Fibroblast of skin of right quadriceps (primary cell): ENCODE measurements at places on chromosomes 6 and 20.

DNA sequence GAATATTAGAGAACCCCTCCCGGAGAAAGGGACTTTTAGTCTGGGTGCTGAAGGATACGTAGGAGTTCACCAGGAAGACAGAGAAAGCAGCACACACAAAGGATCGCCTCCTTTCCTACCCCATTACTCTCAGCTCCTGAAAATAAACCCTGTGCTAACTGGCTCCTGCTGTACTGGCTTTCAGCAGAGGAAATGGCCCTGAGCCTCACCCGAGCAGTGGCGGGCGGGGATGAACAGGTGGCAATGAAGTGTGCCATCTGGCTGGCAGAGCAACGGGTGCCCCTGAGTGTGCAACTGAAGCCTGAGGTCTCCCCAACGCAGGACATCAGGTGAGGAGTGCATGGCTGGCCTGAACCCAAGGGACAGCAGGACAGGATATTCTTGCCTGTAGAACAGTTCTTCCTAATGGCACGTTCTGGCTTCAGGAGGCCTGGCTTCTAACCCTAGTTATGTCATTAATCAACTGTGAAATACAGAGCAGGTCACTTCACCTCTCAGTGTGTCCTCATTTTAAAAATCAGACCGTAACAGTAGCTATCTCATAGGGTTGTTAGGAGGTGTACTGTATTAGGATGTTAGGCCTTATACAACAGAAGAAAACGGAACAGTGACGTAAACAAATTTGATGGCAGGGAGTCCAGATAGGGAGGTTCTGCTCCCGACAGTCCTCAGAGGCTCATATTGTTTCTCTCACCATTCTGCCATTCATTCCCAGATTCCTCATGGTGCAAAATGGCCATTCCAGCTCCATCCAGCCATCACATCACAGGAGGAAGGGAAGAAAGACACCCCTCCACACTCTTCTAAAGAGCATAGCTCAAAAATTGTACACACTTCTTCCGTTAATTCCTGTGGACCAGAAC, 1.8 kb downstream of the RBCK1 start:
- DNase-seq, result no peak

DNA sequence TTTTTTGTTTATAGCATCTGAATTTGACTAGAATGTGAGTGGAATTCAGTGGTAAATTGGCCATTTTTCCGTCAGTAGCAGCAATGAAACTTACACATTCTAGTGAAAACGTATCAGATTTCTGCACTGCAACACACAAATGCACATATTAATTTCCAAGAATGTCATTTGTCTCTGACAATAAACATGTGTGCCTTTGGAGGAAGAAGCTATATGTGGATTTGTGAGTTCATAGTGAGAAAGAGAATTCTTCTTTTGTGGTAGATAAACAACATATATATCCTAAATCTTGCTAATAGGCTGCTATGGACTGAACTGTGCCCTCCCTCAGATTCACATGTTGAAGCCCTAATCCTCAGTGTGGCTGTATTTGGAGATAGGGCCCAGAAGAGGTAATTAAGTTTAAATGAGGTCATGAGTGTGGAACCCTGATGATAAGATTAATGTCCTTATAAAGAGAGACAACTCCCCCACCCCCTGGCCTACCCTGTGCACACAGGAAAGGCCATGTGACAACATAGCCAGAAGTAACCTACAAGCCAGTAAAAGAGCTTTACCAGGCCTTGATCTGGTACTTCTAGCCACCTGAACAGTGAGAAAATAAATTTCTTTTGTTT, 200.2 kb upstream of the EYA4 start:
- no peak for DNase-seq

DNA sequence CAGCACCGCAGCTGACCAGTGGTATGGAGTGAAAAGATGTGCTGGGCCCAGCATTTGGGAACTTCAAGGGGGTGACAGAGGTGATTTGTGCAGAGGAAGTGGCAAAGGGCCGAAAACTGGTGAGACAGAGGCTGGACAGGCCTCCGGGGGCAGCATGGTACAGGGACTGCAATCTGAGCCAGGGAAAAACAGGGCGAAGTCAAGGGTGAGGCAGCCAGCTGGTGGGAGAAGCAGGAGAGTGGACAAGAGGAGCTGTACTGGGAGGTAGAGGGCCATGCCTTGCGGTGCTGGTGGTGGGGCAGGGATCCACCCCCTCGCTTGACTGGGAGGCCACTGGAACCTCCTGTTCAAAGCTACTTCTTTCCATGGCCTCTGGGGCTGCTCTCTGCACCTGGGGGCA, 7.3 kb upstream of the GFRA4 start:
- no peak for DNase-seq

DNA sequence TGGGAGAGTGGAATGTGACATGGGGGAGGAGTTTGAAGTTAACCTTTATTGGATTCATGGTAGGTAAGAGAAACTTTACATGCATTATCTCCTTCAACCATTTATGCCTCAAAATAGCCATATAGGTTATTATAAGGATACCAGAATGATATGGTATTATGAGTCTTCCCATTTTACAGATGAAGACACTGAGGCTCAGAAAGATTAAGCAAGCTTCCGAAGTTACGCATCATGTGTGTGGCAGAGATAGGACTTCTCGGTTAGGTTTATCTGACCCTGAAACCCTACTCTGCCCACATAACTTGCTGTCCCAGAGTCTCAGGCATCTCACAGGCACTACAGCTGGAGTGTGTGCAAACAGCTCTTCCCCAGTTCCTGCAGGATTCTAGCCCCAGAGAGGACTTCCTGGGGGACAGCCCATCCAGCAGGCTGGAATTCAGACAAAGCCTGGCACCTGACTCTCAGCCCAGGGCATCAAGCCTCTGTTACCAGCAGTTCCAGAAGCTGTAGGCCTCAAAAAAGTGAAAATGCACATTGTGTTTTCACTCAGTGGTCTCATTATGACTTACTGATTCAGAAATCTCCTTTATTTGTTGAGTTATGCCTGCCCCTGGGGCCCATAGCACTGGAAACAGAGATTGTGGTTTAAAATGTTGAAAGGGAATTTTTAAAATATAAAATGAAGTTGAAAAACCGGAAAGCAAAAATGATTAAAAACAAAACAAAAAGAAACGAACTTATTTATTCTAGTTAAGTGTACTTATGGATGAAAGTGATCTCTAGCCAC, 512.8 kb upstream of the CHD6 start:
- DNase-seq, result no peak

GRCh38 chr20:25308083-25308491, 60.2 kb downstream of the PYGB start:
- DNase-seq, result no peak

GRCh38 chr6:144077871-144078270, 17.5 kb downstream of the SF3B5 start:
- DNase-seq, result no peak

- no peak for DNase-seq
Observed at GRCh38 chr20:47215653-47216397, 140.7 kb downstream of the ZMYND8 start.

DNA sequence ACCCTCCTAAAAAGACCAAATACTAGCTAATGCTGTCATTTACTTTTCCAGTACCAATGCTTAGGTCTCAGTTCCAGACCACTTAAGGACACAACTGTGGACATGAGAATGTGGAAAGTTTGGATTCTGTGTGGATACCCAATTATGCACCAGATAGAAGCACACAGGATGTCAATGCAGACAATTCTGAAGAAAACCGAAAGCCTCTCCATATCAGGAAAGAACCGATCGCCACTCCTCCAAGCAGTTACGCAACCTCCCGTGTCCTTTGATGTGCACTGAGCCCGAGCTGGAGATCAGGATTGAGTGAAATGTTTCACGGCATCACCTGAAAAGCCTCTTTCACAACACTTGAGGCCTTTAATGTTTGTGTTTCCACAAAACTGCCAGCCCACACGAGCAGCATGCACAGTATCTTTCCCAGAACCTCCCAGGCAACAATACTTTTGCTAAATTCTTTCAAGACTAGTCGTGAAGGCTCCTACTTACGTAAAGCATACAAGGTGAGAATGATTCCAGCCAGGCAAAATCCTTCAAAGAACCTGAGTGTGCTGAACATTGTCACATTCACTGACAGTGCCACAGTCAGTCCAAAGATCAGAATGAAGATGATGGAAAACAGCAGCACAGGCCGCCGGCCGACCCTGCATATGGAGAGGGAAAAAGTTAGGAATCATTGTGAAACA, 47.0 kb downstream of the SLC22A23 start:
- no peak for DNase-seq

GRCh38 chr20:63092660-63093215, 86.0 kb upstream of the BHLHE23 start:
- no peak for DNase-seq

- DNase-seq, result peak; percentile 68
Observed at GRCh38 chr6:127058027-127058426, 60.4 kb upstream of the RSPO3 start.

- DNase-seq, result no peak
Observed at GRCh38 chr6:165863801-165864200, 200.8 kb upstream of the PDE10A start.

DNA sequence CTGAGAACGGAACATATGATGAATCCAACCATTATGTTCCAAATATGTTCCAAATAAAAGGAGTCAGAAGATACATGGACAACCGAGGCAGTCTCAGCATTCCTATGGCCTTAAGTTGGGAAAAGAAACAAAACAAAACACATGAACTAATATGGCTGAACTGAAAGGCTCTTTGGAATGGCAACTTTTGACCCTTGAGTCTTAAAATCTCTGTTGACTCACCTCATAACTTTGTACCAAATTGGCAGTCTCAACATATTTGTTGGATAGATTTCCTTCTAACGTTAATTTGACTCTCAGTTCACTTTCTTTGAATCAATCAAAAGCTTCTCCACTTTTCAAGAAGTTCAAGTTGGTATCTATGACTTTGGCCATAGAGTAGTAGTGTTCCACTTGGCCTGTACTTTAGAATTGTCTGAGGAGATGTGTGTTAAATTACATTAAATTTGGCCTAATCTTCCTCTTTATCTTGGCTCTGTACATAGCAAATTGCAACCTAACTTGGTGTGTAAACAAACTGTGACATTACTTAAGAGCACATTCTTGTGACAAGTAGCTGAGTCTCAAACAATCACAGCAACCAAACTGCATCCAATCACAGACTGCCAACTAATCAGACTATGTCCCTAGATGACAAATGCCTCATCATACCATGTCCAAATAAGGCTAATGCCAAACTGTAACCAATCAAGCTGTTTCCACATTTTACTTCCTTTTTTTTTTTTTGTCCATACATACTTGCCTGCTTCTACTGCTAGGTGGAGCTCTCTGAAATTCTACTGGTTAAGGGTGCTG, 208.8 kb downstream of the BMP2 start:
- DNase-seq, result no peak

DNA sequence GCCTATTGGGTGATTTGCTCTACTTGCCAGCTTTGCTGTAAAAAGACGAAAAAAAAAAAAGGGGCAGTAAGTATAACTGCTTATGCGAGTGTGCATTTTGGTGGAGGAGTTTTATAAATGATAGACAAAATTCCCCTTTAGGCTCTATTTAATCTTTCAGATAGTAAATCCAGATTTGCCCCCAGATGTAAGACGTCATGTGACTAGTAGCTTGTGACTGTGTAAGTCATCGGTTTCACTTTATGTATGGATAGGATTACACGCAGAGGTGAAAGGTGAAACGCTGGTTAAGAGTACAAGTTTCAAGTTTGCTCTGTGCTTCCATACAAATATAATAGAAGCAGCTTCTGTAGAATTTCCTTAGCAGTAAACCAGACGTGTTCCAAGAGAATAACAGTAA, 7.9 kb downstream of the RAB32 start:
- DNase-seq, result peak; percentile 7

DNA sequence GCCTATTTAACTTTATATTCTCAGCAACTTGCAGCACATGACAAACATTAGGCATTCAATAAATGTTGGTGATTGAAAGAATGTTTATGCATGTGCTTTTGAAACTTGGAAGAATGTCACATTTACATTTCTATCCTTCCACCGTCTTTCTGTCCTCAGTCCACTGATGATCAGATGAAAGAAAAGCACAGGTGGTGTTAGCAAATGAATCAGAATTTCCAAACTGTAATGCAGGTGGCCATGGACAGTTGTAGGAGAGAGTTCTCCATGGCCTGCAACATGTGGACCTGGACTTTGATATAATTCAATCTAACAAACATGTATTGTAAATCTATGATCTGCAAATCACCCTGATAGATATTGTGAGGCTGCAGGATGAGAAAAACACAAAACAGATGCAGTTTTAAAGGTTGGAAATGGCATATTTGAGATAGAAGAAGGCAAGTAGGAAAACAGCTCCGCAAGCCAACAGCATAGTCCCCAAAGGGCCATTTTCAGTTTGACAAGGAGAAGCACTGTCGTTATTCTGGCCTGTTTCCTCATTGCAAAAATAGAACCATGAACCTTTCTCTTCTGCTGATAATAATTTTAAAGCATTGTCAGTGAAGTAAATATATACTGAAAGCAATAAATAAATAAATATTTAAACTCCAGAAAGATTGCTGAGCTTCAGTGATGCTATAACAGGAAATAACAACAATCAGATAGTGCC, 119.4 kb downstream of the AIG1 start:
- no peak for DNase-seq

- DNase-seq, result no peak
Observed at GRCh38 chr20:44761423-44761822, 15.8 kb downstream of the KCNK15 start.

- peak; percentile 13 for DNase-seq
Observed at GRCh38 chr6:6331393-6331792, 10.9 kb upstream of the F13A1 start.

- DNase-seq, result peak; percentile 2
Observed at GRCh38 chr6:150638765-150639164, 39.1 kb downstream of the PLEKHG1 start.

DNA sequence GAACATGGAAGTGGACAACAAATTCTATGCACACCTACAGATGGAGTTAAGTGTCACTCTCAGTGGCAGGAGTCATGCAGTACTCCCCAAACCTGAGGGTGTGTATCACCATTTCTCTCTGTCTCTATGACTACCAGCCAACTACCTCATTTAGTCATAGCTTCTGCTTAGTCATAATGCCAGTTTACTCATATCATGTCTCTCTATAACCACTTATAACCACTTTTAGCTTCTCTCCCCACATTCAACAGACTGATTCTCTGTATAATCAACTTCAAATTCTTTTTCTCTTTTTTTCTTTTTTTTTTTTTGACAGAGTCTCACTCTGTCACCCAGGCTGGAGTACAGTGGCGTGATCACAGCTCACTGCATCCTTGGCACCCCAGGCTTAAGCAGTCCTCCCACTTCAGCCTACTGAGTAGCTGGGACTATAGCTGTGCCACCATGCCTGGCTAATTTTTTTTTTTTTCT, 13.8 kb upstream of the GTF3C6 start:
- DNase-seq, result peak; percentile 81

GRCh38 chr6:2979819-2980464, 8.6 kb upstream of the SERPINB6 start:
- peak; percentile 20 for DNase-seq
